ENCODE measurements at places on chromosomes 7 and 10. TPM values are rescaled to one million over a fixed set of nuclear protein-coding genes. Genes with fewer than 3 reads are reported as not detected.

The ZNF727 gene
- total RNA-seq: not detected

DNA sequence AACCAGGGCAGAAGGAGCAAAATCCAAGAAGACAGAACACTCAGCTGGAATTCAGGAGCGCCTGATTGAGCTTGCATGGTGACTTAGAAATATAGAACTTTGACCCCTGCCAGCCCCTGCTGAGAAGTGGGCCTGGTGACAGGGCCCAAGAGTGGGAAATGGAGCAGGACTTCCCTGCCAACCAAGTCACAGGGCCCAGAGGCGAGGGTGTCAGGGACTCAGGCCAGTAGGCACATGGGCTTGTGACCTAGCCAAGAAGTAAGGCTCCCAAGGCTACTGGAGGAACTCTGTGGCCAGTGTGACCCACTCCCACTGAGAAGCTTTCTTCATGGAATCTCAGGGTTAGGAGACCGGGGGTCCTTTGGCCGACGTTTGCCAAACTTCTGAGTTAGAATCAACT, 31.9 kb downstream of the LRRC20 start:
- no peak overlapping the region for H3K4me3 ChIP-seq
- no peak overlapping the region for H3K27ac ChIP-seq
- no peaks in the 10 kb centered on the region for H3K36me3 ChIP-seq

The SORCS1 gene
- not detected for total RNA-seq

The RHEB gene
- 53.6 TPM for total RNA-seq

DNA sequence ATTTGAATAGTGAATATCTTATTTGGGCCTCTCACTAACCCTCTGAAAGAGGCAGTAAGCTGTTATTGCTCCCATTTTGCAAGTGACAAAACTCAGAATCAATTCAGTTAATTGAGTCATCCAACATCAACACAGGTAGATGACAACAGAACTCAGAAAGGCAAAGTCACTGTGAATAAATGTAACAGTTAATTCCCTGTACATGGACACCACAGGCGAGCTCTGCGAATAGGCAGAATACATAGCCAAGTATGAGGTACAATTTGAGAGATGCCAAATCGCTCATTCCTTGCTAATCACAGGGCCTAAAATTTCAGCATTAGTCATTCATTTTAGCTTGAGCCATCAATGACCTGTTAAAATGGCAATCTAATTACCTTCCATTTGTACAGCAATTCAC, 52.6 kb upstream of the HECTD2 start:
- no peak for DNase-seq
- H3K4me1 ChIP-seq: no peaks in the 10 kb centered on the region
- H3K36me3 ChIP-seq: no peaks in the 10 kb centered on the region
- H3K27me3 ChIP-seq: no peaks in the 10 kb centered on the region
- no peak overlapping the region for H3K4me3 ChIP-seq

GRCh38 chr10:16611037-16611436, 89.4 kb upstream of the C1QL3 start:
- no peak overlapping the region for H3K4me3 ChIP-seq
- no peaks in the 10 kb centered on the region for H3K27me3 ChIP-seq
- DNase-seq: no peak
- no peaks in the 10 kb centered on the region for H3K4me1 ChIP-seq

DNA sequence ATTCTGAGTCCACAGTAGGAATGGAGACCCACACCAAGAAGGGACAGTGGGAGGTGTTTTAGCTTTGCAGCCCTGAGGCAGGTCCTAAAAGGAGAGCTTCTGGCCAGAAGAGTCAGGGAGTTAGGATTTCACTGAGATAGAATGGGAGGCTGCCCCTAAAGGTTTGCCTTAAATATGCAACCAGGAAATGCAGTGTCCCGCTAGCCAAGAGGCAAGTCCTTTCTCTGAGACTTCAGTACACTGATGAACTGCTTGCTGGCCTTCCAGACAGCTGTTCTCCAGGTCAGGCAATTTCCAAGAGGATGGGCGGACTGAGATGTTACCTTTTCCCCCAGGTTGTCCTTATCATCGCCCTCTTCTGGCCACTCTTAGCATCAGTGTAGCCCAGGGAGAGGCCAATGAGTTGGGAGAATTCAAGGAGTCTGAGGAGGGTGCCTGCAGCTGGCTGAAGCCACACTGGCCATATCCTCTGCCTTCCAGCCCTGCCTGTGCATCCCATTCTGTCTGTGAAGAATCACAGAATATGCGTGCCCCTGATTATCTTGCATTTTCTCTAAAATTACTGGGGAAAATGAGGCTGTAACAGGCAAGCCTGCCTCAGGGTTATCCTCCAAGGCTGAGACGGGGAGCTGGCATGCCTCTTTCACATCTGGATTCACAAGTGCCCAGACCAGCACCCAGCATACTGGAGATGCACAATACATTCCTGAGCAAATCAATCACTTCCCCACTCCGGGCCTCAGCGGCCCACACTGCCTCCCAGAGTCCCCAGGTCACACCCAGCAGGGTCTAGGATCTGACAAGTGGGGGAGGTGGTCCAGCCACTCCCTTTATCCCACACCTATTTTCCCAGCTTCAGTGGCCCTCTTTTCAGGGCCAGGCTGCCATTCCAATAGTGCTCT, 2.4 kb downstream of the TLL2 start:
- no peak overlapping the region for H3K4me3 ChIP-seq
- peaks cover 15% of the 10 kb centered on the region for H3K4me1 ChIP-seq
- no peaks in the 10 kb centered on the region for H3K36me3 ChIP-seq
- DNase-seq: no peak

DNA sequence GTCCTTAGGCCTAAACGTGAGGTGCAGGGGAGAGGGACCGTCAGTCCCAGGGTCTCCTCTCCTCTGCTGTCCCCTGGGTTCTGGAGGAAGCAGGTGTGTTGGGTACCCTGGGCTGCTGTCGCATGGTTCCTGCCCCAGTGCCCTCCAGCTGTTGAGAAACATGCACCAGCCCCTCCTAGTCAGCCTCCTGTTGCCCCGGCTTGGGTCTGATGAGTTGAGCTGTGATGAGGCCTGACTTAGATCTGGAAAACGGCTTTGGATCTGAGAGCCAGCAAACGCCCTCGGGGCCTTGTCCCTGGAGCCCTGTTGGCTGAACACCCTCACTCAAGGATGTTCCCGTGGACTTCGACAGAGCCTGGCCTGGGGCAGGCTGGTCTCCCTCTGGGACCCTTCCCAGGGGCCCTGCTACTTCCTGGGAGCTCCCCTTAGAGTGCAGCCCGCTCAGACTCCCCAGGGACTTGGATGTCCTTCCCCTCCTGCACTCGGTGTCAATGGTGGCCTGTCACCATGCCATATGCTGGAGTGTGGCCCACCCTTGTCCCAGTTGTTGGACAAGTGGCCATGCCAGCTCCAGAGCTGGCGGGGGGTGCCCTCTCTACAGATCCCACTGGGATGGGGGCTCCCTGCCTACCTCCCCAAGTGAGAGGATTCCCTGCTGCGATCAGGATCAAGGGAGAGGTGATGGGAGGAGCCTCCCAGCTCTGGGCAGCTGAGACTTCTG, 12.3 kb downstream of the ZNF316 start:
- no peak for DNase-seq
- H3K36me3 ChIP-seq: peaks cover 10% of the 10 kb centered on the region
- no peaks in the 10 kb centered on the region for H3K4me1 ChIP-seq
- no peaks in the 10 kb centered on the region for H3K27me3 ChIP-seq
- H3K4me3 ChIP-seq: no peak overlapping the region
- no peak overlapping the region for H3K27ac ChIP-seq

DNA sequence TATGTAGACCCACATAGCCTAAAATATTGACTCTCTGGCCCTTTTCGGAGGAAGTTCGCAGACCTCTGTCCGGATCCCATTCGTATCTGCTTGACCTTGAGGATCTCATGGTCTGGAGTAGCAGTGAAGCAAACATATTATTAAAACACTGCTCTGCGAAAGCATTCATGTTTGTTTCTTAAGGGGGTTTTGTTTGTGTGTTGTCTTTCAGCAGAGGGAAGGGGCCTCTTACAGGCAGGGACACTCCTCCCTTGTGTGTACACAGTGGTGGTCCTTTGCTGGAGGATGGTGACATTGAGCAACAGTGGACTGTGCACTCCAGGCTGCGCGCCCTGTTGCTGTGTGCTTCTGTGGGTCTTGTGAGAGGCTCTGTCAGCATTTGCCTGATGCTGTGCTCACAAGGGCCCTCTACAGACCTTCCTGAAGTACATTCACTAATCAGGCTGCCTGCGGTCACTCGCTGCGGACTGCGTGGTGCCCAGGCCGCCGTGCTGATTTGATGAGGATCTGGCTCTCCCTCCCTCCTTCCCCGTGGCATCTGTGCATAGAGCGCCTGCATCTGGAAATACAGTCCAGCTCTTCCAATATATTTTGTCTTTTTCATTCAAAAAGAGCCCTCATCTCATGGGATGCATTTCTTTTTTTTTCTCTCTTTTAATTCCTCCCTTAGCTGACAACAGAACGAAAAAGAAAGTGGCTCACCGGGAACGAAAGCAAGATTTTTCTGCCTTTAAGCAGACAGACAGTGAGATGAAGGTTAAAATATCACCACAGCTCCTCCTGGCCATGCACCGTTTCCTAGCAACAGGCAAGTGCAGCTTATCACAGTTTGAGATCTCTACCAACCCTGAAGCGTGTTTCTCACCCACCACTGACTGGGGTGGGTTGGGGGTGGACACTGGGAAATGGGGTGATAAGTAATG, 135.8 kb downstream of the CNNM2 start:
- no peaks in the 10 kb centered on the region for H3K27me3 ChIP-seq
- H3K4me3 ChIP-seq: peak overlapping the region; percentile 61
